Bronchus fibroblast of lung (primary cell): ENCODE measurements at places on chromosomes 12 and 14. TPM values are rescaled to one million over a fixed set of nuclear protein-coding genes. Genes with fewer than 3 reads are reported as not detected.

The CLEC4C gene
- not detected in 2 replicates for total RNA-seq

The ZNF605 gene
- 1.5 and 1.9 TPM in 2 replicates for total RNA-seq

The ABCC9 gene
- 0.34 and 0.45 TPM in 2 replicates for total RNA-seq

The PTPN21 gene
- 5.2 and 5.5 TPM in 2 replicates for total RNA-seq

The GPR162 gene
- 2.0 and 2.7 TPM in 2 replicates for total RNA-seq

The PLEKHA5 gene
- total RNA-seq, result 10.3 and 10.6 TPM in 2 replicates

The PRORP gene
- total RNA-seq, result 29.7 and 29.8 TPM in 2 replicates

The GPR68 gene
- 0.30 and 0.84 TPM in 2 replicates for total RNA-seq

The TAS2R13 gene
- total RNA-seq, result 0.15 and 0.17 TPM in 2 replicates

The TSHR gene
- total RNA-seq, result not detected in 2 replicates

The RFLNA gene
- 0.34 and 0.59 TPM in 2 replicates for total RNA-seq

The RNASE7 gene
- not detected in 2 replicates for total RNA-seq

The OR5AU1 gene
- total RNA-seq, result not detected in 2 replicates

The TAC3 gene
- total RNA-seq, result 0.34 TPM in 1 of 2 replicates, not detected in the other

The TAMALIN gene
- 6.1 and 6.2 TPM in 2 replicates for total RNA-seq

The ANO6 gene
- total RNA-seq, result 20.7 and 23.2 TPM in 2 replicates

The SLC6A13 gene
- not detected in 2 replicates for total RNA-seq

The POTEG gene
- not detected in 2 replicates for total RNA-seq

The GPX2 gene
- total RNA-seq, result not detected in 2 replicates

The CCDC85C gene
- 9.7 and 11.3 TPM in 2 replicates for total RNA-seq

The PLEKHG3 gene
- 3.4 and 9.1 TPM in 2 replicates for total RNA-seq

The GYS2 gene
- total RNA-seq, result not detected in 2 replicates

The LIN7A gene
- total RNA-seq, result 13.8 and 18.3 TPM in 2 replicates

The SDS gene
- total RNA-seq, result not detected in 2 replicates

The JAG2 gene
- total RNA-seq, result 0.30 and 0.50 TPM in 2 replicates

The MLH3 gene
- total RNA-seq, result 10.4 and 11.9 TPM in 2 replicates

The CELA1 gene
- not detected in 2 replicates for total RNA-seq

The WNT1 gene
- not detected in 2 replicates for total RNA-seq

The FITM1 gene
- total RNA-seq, result not detected in 2 replicates

The MUCL1 gene
- total RNA-seq, result not detected in 2 replicates

The NTF3 gene
- total RNA-seq, result 1.0 and 2.2 TPM in 2 replicates

The ALDH1L2 gene
- 29.1 and 31.8 TPM in 2 replicates for total RNA-seq

The TMPRSS12 gene
- total RNA-seq, result not detected in 2 replicates

The NRDE2 gene
- 5.6 and 6.6 TPM in 2 replicates for total RNA-seq
